ENCODE measurements at places on chromosomes 11 and 22.
A peak's percentile ranks its signal among the peaks of the same experiment; 100 is the strongest.

DNA sequence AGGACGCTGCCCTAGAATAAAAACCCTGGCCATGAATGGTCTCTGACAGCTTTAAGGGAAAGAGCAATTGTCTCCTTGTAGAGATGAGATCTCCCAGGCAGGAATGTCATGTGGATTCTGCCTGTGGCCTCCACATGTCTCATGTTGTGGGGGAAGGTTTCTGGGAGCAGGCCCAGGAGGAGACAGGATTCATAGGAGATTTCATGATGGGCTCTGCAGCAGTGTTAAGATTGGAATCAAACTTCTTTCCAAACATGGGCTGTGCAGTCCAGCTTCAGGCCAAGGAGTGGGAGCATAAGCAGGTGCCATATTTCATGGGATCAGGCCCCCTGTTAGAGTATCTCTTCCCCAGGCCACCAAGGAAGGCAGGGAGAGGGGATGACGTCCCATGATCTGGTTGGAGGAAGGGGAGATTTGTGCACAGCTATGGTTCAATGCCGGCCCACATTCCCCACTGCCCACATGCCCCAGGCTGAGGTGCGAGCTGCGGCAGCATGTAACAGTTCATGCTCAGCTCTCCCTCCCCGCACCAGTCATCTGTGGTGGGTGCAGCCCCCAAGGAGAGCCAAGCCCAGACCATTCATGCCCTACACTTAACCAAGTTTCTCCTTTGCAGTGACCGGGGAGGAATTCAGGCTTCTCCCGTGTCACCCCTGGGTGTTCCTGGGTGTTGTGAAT is 42.5 kb downstream of the LMO1 start:
- DNase-seq, result no peak

DNA sequence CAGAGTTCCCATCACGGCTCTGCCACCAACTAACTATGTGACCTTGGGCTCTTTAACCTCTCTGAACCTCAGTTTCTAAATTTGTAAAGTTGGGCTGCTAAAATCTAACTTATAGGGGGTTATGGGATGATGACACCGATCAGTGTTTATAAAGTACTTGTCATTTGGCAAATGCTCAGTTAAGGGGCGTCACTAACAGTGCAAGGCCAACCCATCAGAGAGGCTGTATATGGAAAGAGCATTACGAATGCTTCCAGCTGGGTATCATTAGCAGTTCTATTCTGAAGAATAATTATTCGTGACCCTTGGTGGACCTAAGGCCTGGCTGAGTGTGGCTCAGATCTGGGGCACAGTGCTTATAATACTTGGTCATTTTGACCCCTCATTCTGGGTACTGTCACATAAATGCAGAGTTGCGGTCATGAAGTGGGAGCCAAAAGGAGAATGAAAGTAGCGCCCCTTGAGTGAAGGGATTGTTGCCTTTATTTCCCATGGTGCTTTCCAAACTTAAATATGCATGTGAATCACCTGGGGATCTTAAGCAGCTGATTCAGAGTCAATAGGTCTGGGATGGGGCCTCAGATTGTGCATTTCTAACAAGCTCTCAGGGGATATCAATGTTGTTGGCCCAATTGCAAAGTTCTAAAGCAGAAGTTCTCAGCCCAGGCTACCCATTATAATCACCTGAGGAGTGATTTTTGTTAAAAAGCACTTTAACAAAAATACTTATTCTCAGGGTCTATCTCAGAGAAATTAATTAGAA is 115.8 kb downstream of the CSNK2A3 start:
- no peak for DNase-seq

- DNase-seq, result no peak
Measured at GRCh38 chr22:39125622-39126021, 26.9 kb downstream of the CBX7 start.

DNA sequence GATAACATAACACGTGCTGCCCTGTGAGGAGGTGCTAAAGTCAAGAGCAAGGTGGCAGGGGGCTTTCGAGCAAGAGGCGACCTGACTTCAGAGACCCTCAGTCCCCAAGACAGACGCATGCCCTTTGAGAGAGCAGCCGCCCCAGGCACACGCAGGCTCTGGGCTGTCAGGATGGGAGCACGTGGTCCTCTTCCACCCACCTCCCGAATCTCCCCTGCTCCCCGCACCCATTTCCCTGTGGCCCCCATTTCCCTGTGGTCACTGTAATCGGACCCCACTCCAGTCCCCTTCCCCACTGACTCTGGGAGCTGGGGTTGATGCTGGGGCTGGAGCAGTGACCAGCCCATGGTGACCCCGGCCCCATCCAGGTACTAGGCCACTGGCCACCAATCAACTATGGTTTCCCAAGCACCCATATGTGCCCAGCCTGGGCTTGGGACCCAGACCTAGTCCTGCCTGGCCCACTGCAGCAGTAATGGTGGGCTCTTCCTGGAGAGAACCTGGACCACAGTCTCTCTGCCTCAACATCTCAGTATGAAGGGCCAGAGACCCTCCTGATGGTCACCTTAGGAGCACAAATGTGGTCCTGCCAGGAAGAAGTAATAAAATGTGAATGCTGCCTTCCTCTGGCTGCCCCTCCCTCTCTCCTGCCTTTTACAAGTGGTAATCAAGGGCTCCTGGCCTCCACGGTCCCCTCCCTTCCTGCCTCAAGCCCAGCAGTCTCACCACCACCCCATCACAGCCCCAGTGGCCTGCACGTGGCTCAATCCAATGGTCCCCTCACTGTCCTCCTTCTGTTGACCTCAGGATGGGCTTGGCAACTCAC is 39.0 kb downstream of the IGLL5 start:
- DNase-seq, result no peak

GRCh38 chr22:43953988-43954785 is 1.1 kb upstream of the SAMM50 start:
- no peak for DNase-seq

- no peak for DNase-seq
Measured at GRCh38 chr11:114197799-114198500, 98.2 kb upstream of the NNMT start.

DNA sequence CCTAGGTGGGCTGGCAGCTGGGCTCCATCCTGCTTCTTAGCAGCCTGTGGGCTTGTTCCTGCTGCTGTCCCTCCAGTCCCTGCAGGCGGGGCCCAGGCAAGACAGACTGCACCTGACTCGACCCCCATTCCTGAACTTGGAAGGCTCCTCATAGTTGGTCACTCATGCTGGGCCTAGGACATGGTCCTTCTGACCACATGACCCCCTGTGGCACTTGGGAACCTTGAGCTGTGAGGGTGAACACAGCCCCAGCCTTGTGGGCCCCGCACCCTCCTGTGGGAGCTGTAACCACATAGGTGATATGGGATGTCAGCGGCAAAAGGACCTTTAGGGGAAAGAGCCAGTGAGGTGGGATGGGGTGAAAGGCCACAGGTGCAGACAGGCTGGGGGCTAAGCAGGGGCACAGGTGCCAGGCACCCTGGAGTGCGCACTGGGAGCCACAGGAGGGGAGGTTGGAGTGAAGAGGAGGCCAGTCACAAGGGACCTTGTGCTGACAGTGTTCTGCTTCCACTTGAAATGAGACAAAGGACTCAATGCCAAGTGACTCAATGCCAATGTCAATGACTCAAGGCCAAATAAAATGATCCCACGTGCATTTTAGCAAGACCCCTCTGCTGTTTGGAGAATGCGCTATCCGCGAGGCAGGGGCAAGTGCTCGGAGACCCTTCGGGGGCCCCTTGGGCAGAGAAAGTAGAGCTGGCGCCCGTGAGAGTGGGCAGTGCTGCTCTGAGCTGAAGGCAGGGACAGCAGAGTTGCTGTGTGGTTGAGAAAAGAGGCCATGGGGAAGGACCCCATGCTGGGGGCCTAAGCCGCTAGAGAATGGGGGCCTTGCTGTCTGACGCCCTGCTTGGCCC is 90.7 kb downstream of the MORC2 start:
- no peak for DNase-seq

GRCh38 chr11:1006762-1007161 is 29.8 kb downstream of the MUC6 start:
- no peak for DNase-seq

DNA sequence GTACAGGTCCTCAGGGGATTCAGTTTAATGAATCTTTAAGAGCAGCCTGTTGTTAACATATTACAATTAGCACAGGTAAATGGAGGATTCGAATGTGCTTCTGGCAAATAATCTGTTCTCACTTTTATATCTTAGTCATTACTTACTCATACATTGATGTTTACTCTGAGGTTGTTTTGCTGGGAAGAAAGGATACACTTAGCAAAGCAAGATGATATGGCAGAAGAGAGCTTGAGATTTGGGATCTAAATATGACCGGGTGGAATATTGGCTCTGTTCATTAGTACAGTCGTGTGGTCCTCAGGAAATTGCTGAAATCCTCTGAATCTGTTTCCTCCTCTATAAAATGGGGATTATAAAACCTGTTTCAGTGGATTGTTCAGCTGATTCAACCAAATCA is 59.7 kb downstream of the SPON1 start:
- no peak for DNase-seq

- DNase-seq, result peak; percentile 36
Measured at GRCh38 chr22:45678961-45679912, 7.6 kb downstream of the ATXN10 start.

GRCh38 chr11:119854521-119854920 is 125.5 kb upstream of the NECTIN1 start:
- no peak for DNase-seq

DNA sequence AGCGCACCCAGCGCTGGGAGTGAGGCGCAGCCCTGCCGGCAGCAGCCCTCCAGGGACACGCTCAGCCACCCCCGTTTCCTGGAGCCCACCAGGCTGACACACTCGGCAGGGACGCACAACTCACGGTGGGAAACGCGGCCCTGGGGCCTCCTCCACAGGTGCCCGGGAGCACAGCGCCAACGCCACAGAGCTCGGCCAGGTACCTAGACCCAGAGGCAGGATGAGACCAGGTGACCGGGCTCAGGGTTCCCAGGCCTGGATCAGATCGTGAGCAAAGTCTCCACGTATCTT is 18.0 kb downstream of the TUBGCP6 start:
- no peak for DNase-seq

DNA sequence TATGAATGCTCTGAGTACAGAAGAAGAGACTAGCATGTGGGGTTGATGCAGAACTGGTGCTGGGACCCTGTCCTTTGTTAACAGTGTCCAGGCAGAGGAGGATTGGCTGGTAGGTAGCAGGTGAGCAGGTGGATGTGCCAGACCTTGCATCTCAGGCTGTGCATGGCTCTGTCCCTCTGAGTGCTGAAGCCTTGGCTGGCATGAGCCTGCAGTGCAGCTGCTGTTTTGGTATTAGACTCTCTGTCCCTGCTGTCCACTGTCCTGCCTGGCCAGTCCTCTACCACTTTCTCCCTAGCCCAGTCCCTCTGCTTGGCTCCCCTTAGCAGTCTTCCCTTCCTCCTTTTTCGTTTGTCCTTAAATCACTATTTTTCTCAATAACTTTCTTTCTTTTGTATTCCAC is 213.6 kb upstream of the ZBED5 start:
- no peak for DNase-seq

- DNase-seq, result no peak
Measured at GRCh38 chr22:25054943-25055511, 102.5 kb downstream of the KIAA1671 start.

GRCh38 chr11:129376658-129377341 is 1.2 kb downstream of the BARX2 start:
- no peak for DNase-seq

- peak; percentile 33 for DNase-seq
Measured at GRCh38 chr11:3807909-3808860, at the start of gene PGAP2. Gene PGAP2 (plus strand): TSS chr11:3808560. CDS start chr11:3811260, 2,700 bp downstream.

- peak; percentile 42 for DNase-seq
Measured at GRCh38 chr11:1382831-1383607, 6.7 kb upstream of the BRSK2 start.

- DNase-seq, result no peak
Measured at GRCh38 chr11:28460348-28460747, 352.2 kb downstream of the METTL15 start.

- DNase-seq, result no peak
Measured at GRCh38 chr11:45685964-45686537, 20.6 kb upstream of the CHST1 start.

- DNase-seq, result no peak
Measured at GRCh38 chr11:12631651-12632050, 42.6 kb upstream of the TEAD1 start.

- DNase-seq, result no peak
Measured at GRCh38 chr11:3834349-3834663, 6.5 kb downstream of the RHOG start.

- DNase-seq, result peak; percentile 45
Measured at GRCh38 chr11:2891326-2892214, 6.0 kb upstream of the CDKN1C start.

DNA sequence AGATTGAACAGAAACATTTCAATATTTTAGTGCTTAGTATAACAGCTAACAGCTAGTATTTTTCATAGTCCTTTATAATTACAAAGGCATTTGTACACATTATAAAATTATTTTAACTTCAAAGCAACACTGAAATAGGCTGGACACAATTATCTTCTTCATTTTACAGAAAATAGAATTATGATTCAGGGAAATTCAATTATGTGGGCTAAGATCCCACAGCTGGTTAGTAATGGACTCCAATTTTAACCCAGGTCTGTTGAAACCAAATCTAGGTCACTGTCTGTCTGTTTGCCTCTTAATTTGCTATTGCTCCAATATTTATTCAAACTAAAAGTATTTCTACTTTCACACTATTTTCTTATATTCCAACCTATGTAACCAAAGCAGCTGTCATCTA is 154.1 kb upstream of the CTSC start:
- no peak for DNase-seq
